ENCODE measurements at places on chromosomes 3 and 15. TPM values are rescaled to one million over a fixed set of nuclear protein-coding genes. Genes with fewer than 3 reads are reported as not detected.

TFDP2 gene
- 20.0 TPM for polyA plus RNA-seq

INKA1 gene
- 6.1 TPM for polyA plus RNA-seq

KNG1 gene
- 0.08 TPM for polyA plus RNA-seq

A4GNT gene
- polyA plus RNA-seq = not detected

PLA2G4E gene
- 1.3 TPM for polyA plus RNA-seq

PLCB2 gene
- polyA plus RNA-seq = 7.8 TPM

TMC3 gene
- polyA plus RNA-seq = 0.04 TPM

NRG4 gene
- polyA plus RNA-seq = 0.57 TPM

CD86 gene
- polyA plus RNA-seq = 2.7 TPM

SERPINI2 gene
- 0.12 TPM for polyA plus RNA-seq

ANKRD34C gene
- not detected for polyA plus RNA-seq

CSPG5 gene
- 1.6 TPM for polyA plus RNA-seq

LRRC49 gene
- 8.2 TPM for polyA plus RNA-seq

ABCC5 gene
- polyA plus RNA-seq = 17.1 TPM

GOLIM4 gene
- polyA plus RNA-seq = 65.7 TPM
